Ecto neural progenitor cell (in vitro differentiated cells): ENCODE measurements at places on chromosomes 13 and 19.
A peak's percentile ranks its signal among the peaks of the same experiment; 100 is the strongest.

GRCh38 chr13:70856025-70856424 is 747.8 kb upstream of the KLHL1 start:
- DNase-seq: no peak

GRCh38 chr13:40666933-40667621 is 636 bp upstream of the FOXO1 start:
- DNase-seq: peak; percentile 80

DNA sequence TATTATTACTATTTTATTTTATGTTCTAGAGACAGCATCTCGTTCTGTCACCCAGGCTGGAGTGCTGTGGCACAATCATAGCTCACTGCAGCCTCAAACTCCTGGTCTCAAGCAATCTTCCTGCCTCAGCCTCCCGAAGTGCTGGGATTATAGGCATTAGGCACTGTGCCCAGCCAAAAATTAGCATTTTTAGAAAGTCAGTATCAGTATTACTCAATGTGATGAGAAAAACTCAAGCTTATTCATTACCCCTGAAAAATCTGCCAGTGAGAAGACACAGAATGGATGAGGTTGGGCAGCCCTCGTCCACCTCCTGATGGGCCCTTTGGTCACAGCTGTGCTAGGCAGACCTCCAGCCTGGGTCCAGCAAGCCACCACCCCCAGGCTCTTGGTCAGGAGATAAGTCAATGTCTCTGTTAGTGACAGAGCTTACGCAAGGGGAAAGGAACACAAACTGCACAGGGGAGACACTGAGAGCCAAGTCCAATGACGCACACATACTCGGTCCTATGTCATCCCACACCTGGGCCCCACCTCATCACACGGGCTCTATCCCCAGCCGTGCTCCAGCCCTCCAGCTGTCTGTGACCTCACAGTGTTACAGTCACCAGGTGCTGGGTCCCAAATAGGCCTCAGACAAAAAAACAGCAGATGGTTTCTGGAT is 19.8 kb downstream of the PEPD start:
- no peak for DNase-seq

- DNase-seq: no peak
Measured at GRCh38 chr13:77619655-77620054, 77.8 kb upstream of the SLAIN1 start.

- no peak for DNase-seq
Measured at GRCh38 chr19:41753936-41754529, 1.3 kb upstream of the CEACAM6 start.
